ENCODE measurements at places on chromosomes 1 and 21. TPM values are rescaled to one million over a fixed set of nuclear protein-coding genes. Genes with fewer than 3 reads are reported as not detected.

Gene SLC9C2
- total RNA-seq, result 0.12 TPM

Gene CTSK
- 7.7 TPM for total RNA-seq

Gene TSPAN1
- 4.7 TPM for total RNA-seq

Gene OR14A16
- not detected for total RNA-seq

Gene TSPEAR
- total RNA-seq, result 0.08 TPM

Gene DUSP12
- 13.0 TPM for total RNA-seq

Gene SHE
- 1.4 TPM for total RNA-seq

Gene APOBEC4
- not detected for total RNA-seq

Gene SLC19A1
- total RNA-seq, result 3.1 TPM

Gene SMCP
- total RNA-seq, result not detected

Gene TRNP1
- 75.0 TPM for total RNA-seq

Gene GJA4
- 2.0 TPM for total RNA-seq

Gene GNG4
- total RNA-seq, result 7.2 TPM

Gene DCST1
- total RNA-seq, result 0.32 TPM
